ENCODE measurements at places on chromosomes 7 and 10.

DNA sequence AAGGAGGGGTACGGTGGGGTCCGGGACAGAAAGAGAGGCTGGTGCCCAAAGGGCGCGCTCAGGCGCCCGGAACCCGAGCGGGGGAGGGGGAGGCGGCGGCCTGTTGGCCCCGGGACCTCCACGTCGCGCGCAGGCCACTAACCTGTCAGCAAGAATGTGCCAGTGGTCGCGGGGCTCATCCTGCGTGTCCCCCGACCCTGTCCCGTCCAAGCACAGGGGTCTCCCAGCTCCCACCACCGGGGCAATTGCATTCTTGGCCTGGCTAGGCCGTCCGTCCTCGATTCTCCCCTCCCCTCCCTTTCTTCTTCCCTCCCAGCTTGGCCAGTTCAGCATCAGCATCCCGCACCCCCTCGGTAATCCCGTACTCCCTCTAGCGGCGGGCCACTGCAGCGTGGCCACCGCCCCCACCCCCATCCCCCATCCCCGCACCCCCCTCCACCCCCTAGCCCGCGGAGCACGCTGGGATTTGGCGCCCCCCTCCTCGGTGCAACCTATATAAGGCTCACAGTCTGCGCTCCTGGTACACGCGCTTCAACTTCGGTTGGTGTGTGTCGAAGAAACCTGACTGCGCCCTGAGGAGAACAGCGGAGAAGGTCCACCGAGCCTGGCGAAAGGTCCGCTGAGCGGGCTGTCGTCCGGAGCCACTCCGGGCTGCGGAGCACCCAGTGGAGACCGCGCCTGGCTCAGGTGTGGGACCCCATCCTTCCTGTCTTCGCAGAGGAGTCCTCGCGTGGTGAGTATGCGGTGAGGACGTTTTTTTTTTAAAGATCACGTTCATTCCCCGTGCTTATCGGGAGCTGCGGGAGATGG, at the start of gene SGCE:
SGCE (minus strand) TSS at position 286 of the 810 bp plus-strand sequence; CDS start at position 251, 35 bp downstream.
- peak; percentile 26 for DNase-seq

DNA sequence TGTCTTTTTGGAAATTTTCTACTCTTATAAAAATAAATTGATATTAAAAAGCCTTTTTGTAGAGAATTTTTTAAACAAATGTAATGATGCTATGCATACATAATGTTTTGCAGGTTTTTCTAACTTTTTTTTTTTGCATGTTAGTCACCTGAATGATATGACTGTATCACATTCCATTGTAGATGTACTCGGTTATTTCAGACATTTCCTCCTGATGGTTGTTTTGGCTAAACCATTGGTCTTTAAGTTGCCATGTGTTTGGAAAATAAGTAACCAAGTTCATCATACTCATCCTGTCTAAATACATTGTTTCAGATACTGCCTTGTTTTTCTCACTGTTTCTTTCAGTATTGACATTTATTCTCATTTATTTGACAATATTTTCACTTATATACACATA, 25.8 kb downstream of the NHLRC2 start:
- DNase-seq = no peak

GRCh38 chr7:128891942-128892269, 18.6 kb downstream of the KCP start:
- no peak for DNase-seq

DNA sequence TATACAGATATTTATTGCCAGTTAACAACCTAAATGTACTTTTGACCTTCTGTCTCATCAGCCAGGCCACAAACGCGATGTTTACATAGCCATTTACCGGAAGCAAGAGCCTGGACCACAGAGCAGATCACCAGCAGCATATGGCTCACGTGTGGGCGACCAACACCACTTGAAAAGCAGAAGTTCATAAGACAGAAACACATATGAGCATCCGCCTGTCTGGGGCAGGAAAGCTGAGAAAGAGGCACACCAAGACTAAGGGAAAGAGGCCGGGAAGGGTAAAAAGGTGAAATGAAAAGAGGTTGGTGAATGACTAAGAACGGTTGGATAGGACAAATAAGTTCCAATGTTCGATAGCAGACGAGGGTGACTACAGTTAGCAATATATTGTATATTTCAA, 1.3 kb downstream of the ABCB1 start:
- DNase-seq = peak; percentile 2

GRCh38 chr7:2109936-2110609, 122.7 kb downstream of the MAD1L1 start:
- no peak for DNase-seq

GRCh38 chr10:31352436-31353226, 33.6 kb downstream of the ZEB1 start:
- no peak for DNase-seq

Measured in activated T-cell treated with anti-CD3 and anti-CD28 coated beads for 1 hour (primary cell).